Lung (tissue), 17 donors: ENCODE measurements at places on chromosomes 1 and 21. TPM values are rescaled to one million over a fixed set of nuclear protein-coding genes. Genes with fewer than 3 reads are reported as not detected.

- no peaks in the 10 kb centered on the region for H3K4me1 ChIP-seq
- no peaks in the 10 kb centered on the region for H3K36me3 ChIP-seq
- H3K27me3 ChIP-seq: no peaks in the 10 kb centered on the region
Observed at GRCh38 chr1:98314601-98315000, 346.9 kb upstream of the SNX7 start.

GRCh38 chr1:49060766-49061165 is 284.1 kb upstream of the BEND5 start:
- no peak overlapping the region for H3K27ac ChIP-seq
- H3K4me1 ChIP-seq: no peaks in the 10 kb centered on the region
- peak; percentile 57 for DNase-seq
- H3K36me3 ChIP-seq: no peaks in the 10 kb centered on the region
- no peak overlapping the region for H3K4me3 ChIP-seq
- H3K27me3 ChIP-seq: no peaks in the 10 kb centered on the region

DNA sequence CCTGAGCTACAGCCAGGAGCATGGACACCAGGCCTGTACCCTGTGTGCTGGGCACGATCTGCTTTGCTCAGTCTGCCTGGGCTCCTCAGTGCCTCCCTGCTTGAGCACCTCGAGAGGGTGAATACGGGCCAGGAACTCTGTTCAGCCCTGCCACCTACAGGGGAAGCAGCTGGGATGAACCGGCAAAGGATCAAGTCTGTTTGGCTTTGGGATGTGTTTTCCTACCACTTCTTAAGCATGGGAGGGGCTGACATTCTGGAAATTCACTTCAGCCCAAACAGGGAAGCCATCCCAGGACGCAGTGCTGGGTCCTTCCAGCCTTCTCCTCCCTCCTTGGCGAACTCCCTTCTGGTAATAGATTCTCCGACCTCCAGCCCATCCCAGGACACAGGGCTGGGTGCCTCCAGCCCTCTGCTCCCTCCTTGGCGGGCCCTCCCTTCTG is 55.8 kb upstream of the SELENON start:
- peak; percentile 50 for DNase-seq
- H3K4me1 ChIP-seq: peaks cover 6% of the 10 kb centered on the region
- H3K36me3 ChIP-seq: no peaks in the 10 kb centered on the region
- peak overlapping the region; percentile 93 for H3K27ac ChIP-seq
- H3K4me3 ChIP-seq: no peak overlapping the region

- H3K4me1 ChIP-seq: no peaks in the 10 kb centered on the region
- H3K36me3 ChIP-seq: no peaks in the 10 kb centered on the region
- H3K4me3 ChIP-seq: no peak overlapping the region
- DNase-seq: no peak
- H3K27me3 ChIP-seq: no peaks in the 10 kb centered on the region
Observed at GRCh38 chr1:99250728-99251127, 13.6 kb upstream of the PLPPR4 start.

DNA sequence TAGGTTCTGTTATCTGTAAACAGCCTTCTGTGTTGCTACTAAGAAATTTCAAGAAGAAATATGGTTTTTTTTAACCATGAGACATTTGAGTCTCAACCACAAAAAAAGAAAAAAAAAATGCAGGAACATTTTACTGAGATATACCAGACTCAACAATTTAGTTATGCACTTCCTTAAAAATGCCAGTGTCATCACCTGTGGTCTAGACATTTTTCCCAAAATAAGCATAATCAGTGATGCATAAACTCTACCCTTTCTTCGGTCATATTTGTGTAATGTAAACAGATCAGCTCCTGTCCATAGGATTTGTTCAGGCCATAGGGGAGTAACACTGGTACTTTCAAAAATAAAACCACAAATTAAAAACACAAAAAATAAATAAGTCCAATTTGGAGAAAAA is 122.6 kb upstream of the TNFSF4 start:
- H3K36me3 ChIP-seq: no peaks in the 10 kb centered on the region
- DNase-seq: no peak
- H3K27me3 ChIP-seq: no peaks in the 10 kb centered on the region
- no peak overlapping the region for H3K4me3 ChIP-seq

GRCh38 chr21:35777081-35777480 is 283.2 kb downstream of the SETD4 start:
- no peak overlapping the region for H3K27ac ChIP-seq
- H3K36me3 ChIP-seq: no peaks in the 10 kb centered on the region
- no peak for DNase-seq

- no peaks in the 10 kb centered on the region for H3K27me3 ChIP-seq
- no peak overlapping the region for H3K4me3 ChIP-seq
- no peak for DNase-seq
- H3K36me3 ChIP-seq: no peaks in the 10 kb centered on the region
- no peak overlapping the region for H3K27ac ChIP-seq
Observed at GRCh38 chr1:93394514-93394913, 48.8 kb downstream of the DR1 start.

DNA sequence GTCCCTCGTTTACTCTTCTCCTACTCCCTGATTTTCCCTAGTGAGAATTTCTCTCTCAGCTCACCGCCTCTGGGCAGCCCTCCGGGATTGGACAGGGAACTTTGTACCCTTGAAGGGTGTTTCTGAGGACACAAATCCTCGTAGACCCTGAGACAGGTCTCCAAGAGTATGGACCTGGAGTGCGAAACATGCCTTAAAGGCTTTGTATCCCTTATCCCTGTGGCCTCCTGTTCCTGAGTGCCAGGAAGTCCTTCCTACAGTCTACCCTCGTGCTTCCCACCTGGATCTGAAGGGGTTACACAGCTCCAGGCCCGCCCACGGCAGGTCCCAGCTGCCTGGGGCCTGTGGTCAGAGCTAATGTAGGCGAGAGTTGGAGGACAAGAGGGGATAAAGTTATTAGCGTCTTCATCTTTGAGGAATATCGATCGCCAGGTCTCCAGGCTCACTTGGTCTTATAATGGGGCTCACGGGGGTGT is 7.6 kb upstream of the PEAR1 start:
- H3K27ac ChIP-seq: no peak overlapping the region
- H3K27me3 ChIP-seq: no peaks in the 10 kb centered on the region
- no peak for DNase-seq
- H3K4me3 ChIP-seq: no peak overlapping the region
- H3K4me1 ChIP-seq: no peaks in the 10 kb centered on the region

GRCh38 chr1:180231936-180232335 is 1.9 kb downstream of the LHX4 start:
- peaks cover 5% of the 10 kb centered on the region for H3K4me1 ChIP-seq
- H3K4me3 ChIP-seq: no peak overlapping the region
- H3K36me3 ChIP-seq: no peaks in the 10 kb centered on the region
- H3K27ac ChIP-seq: no peak overlapping the region
- H3K27me3 ChIP-seq: peaks cover 84% of the 10 kb centered on the region

- H3K27me3 ChIP-seq: no peaks in the 10 kb centered on the region
- H3K4me1 ChIP-seq: no peaks in the 10 kb centered on the region
- no peak overlapping the region for H3K27ac ChIP-seq
- H3K36me3 ChIP-seq: no peaks in the 10 kb centered on the region
- H3K4me3 ChIP-seq: no peak overlapping the region
Observed at GRCh38 chr1:231581859-231582258, 44.7 kb upstream of the DISC1 start.

DNA sequence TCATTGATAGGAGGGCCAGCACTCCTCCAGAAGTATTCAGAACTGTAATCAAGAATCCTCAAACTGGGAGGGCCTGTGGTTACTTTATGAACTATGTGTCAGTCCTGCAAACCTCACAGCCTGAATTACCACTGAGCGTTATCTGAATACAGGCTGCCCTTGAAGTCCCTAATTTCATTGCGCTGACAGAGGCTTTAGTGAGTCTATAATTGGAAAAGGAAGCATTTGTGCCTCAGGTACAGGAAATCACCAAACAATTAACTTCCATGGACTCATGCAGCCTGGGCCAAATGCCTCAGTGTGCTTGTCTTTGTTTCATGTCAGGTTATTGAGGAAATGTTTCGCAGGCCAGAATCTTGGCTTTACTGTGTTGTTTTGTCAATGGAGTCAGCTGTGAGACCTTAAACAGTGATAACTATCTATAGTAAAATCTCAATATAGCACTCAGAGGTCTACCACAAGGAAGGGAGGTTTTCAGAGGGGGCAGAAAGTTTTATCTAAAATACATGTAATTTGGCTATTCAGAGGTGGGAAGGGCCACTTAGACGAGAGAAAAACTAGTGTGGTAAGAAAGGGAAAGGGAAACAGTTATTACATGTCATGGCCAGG is 32.9 kb upstream of the DOCK7 start:
- DNase-seq: no peak
- no peaks in the 10 kb centered on the region for H3K36me3 ChIP-seq
- H3K4me1 ChIP-seq: peaks cover 6% of the 10 kb centered on the region

DNA sequence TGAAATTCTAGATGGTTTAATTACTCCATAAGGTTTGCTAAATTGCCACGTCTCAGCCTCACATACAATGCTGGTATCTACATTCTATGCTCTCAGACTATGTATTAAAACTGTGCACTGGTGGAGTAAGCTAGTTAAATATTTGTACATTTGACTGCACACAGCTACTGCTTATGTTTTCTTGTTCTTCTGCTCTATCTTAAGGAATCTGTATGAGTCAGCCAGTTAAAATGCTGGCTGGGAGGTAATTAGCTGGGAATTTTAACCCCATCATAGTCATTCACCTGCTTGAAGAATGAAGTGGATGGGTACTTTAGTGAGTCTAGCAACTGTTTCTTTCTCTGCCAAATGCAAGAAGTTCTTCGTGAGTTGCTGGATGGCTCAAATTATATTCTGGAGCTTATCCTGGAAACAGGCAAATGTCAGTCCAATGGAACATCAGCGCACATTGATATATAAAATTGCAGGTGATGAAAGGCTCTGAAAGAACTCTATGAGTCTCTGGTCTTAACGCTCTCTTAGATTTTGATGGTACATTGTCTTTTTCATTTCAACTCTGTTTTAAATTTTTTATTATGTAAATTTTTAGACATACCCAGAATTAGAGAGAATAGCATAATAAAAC is 83.4 kb downstream of the BACH1 start:
- H3K4me1 ChIP-seq: no peaks in the 10 kb centered on the region

GRCh38 chr1:201463071-201463552 is 5.9 kb downstream of the PHLDA3 start:
- H3K36me3 ChIP-seq: peaks cover 15% of the 10 kb centered on the region
- no peaks in the 10 kb centered on the region for H3K27me3 ChIP-seq
- no peak overlapping the region for H3K27ac ChIP-seq
- H3K4me3 ChIP-seq: no peak overlapping the region
- H3K4me1 ChIP-seq: peaks cover 18% of the 10 kb centered on the region

DNA sequence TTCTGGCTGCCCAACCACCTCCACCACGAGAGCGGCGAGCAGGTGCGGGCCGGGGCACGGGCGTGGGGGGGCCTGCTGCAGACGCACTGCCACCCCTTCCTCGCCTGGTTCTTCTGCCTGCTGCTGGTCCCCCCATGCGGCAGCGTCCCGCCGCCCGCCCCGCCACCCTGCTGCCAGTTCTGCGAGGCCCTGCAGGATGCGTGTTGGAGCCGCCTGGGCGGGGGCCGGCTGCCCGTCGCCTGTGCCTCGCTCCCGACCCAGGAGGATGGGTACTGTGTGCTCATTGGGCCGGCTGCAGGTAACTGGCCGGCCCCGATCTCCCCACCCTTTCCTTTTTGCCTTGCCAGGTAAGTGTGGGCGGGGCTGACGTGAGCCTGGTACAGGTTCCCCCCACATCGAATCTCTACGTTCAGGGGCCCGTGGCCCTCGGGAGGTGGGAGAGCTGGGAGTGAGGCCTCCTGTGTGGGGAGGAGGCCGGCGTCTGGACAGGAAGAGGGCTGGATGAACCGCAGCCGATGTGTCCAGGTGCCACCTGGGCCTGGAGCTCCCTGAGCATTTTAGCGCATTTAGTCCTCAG is 51.7 kb downstream of the COL18A1 start:
- DNase-seq: no peak
- no peak overlapping the region for H3K4me3 ChIP-seq
- no peaks in the 10 kb centered on the region for H3K27me3 ChIP-seq
- no peaks in the 10 kb centered on the region for H3K36me3 ChIP-seq
- no peak overlapping the region for H3K27ac ChIP-seq
- H3K4me1 ChIP-seq: no peaks in the 10 kb centered on the region

DNA sequence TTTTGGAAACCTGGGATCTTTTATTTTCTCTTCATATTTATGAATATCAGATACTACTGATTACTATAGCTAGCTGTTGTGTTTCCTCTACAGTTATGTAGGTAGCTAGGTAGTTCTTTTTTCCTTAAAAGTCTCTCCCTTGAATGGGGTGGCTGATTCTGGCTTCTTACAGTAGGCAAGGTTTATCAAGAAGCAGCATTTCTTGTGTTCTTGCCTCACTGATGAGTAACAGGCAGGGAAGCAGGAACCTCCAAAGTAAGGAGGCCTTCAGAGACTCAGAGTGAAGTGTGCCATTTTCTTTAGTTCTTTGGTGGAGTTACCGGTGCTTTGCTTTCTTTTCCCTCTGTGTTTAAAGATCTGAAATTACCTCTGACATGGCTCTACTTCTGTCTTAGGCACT is 56.0 kb downstream of the ZMYM4 start:
- H3K4me3 ChIP-seq: no peak overlapping the region
- peaks cover 17% of the 10 kb centered on the region for H3K4me1 ChIP-seq
- peaks cover 6% of the 10 kb centered on the region for H3K36me3 ChIP-seq
- H3K27me3 ChIP-seq: no peaks in the 10 kb centered on the region

DNA sequence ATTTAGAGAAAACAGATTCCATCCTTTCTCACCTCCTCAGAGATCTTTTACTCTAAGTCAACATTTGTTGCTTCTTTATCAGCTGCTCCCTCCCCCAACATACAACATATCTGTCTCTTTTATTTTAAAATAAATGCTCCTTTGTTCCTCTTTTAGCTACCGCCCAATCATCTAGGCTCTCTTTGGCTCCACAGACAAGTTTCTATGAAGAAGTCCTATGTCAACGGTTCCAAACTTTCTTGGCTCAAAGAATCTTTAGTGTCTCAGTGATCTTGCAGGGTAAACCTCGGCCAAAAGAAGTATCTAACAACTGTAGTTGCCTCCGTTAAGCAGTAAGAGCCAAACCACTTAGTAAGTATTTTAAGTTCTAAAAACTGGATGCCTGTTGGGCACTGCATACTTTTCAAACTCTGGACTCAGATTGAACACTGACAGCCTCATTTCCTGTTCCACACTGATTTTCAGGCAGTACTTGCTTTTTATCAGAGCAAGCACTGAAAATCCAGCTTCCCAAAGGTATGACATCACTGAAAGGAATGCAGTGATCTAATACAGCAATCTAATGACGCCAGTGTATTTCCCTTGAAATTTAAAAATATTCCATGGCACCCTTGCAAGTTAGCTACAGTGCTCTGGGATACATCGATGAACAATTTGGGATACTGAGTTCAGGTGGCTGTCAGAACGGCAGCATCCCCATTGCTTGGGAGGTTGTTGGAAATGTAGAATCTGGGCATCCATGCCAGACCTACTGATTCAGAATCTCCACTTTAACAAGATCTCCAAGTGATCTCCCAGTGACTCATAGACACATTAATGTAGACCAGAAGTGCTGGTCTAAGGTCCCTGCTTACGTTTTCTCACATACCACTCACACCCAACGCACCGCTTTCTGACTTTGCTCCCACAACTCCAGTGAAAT is 26.8 kb downstream of the EGLN1 start:
- peaks cover 6% of the 10 kb centered on the region for H3K4me1 ChIP-seq
- H3K36me3 ChIP-seq: no peaks in the 10 kb centered on the region
- peak overlapping the region; percentile 81 for H3K27ac ChIP-seq
- H3K27me3 ChIP-seq: no peaks in the 10 kb centered on the region
- peak; percentile 75 for DNase-seq

EXTL1 gene
- total RNA-seq: 0.63 TPM

PLPP3 gene
- total RNA-seq: 114 TPM

TNFRSF4 gene
- total RNA-seq: 3.6 TPM

PCP4L1 gene
- total RNA-seq: 5.8 TPM

P3R3URF gene
- not detected for total RNA-seq

S100A4 gene
- 665 TPM for total RNA-seq

ACKR1 gene
- total RNA-seq: 40.9 TPM

ERICH3 gene
- total RNA-seq: 20.7 TPM

CACNA1E gene
- total RNA-seq: 1.4 TPM
